ENCODE measurements at places on chromosomes 6 and 20. TPM values are rescaled to one million over a fixed set of nuclear protein-coding genes. Genes with fewer than 3 reads are reported as not detected.

DNA sequence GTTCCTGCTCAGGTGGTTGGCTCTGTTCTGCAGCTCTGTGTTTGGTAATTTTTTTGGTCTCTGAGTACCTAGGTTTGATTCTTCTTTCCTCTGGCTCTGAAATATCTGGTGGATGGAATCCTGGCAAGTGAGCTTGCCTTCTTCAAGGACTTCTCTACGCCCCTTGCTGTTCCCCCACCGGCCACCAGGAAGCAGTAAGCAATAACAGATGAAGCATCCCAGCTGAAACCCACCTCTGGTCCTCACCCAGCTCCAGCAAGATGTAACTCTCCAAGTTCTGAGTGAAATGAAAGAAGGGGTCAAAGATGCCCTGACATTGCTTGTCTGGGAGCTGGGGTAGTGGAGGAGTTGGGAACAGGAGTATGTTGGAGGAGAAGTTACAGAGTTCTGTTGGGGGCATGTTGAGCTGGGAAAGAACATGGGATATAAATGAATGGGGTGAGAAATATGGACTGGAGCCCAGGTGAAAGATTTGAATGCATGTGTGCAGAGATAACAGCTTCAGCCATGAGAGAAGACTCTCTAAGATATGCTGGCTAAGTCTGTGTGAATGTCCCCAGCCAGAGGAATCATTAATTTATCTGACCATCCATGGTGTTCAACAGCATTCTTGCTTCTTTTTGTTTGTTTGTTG is 51.3 kb upstream of the GLP1R start:
- DNase-seq, result peak; percentile 26
- peaks cover 15% of the 10 kb centered on the region for H3K4me1 ChIP-seq
- no peak overlapping the region for H3K4me3 ChIP-seq
- peaks cover 24% of the 10 kb centered on the region for H3K27me3 ChIP-seq

GRCh38 chr6:30691208-30691847 is 544 bp upstream of the NRM start:
- H3K27me3 ChIP-seq, result no peaks in the 10 kb centered on the region
- DNase-seq, result no peak
- peaks cover 50% of the 10 kb centered on the region for H3K4me1 ChIP-seq
- H3K36me3 ChIP-seq, result no peaks in the 10 kb centered on the region

- no peak overlapping the region for H3K4me3 ChIP-seq
- H3K27me3 ChIP-seq, result no peaks in the 10 kb centered on the region
Measured at GRCh38 chr20:49597825-49598395, 30.0 kb upstream of the PTGIS start.

DNA sequence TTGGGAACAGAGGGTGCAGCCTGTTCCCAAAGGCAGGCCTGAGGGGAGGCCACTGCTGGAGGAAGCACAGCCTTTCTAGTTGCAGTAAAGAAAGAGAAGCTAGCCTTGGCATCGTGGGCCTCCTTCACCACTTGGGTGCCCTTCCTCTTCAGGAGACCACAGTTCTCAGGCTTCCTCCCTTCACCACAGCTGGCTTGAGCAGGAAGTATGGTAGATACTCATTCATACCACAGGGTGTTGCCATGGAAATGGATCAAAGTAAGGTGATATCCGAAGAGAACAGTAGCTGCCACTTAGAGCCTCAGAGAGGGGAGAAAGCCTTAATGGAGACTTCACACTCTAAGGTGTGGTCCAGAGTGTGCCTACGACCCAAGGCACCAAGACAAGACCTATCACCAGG is 120.4 kb upstream of the RIPOR2 start:
- H3K36me3 ChIP-seq, result no peaks in the 10 kb centered on the region
- H3K27ac ChIP-seq, result no peak overlapping the region
- H3K27me3 ChIP-seq, result no peaks in the 10 kb centered on the region
- H3K4me1 ChIP-seq, result peaks cover 2% of the 10 kb centered on the region

DNA sequence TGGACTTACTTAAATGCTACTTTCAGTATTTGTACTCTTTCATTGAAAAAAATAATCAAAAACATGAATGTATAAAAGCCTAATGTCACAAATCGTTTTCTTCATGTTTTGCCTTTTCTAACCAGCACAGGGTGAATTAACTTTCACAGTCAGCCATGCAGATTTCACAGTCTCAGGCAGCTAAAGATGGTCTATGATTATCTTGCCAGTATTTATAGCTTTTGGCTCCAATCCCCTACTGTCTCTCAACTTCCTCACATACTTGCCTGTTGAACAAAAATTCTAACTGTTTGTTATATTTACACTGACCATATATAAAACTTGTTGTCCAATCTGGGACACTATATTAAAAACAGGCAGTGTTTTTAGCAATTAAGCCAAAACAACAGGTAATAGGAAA is 358.2 kb downstream of the ARHGAP18 start:
- no peak for DNase-seq
- H3K4me1 ChIP-seq, result peaks cover 75% of the 10 kb centered on the region
- H3K36me3 ChIP-seq, result peaks cover 26% of the 10 kb centered on the region
- no peaks in the 10 kb centered on the region for H3K27me3 ChIP-seq
- H3K27ac ChIP-seq, result peak overlapping the region; percentile 65

GRCh38 chr6:5416250-5416649 is 154.9 kb downstream of the FARS2 start:
- H3K27me3 ChIP-seq, result no peaks in the 10 kb centered on the region
- no peak overlapping the region for H3K4me3 ChIP-seq
- H3K36me3 ChIP-seq, result no peaks in the 10 kb centered on the region
- DNase-seq, result no peak
- no peak overlapping the region for H3K27ac ChIP-seq

DNA sequence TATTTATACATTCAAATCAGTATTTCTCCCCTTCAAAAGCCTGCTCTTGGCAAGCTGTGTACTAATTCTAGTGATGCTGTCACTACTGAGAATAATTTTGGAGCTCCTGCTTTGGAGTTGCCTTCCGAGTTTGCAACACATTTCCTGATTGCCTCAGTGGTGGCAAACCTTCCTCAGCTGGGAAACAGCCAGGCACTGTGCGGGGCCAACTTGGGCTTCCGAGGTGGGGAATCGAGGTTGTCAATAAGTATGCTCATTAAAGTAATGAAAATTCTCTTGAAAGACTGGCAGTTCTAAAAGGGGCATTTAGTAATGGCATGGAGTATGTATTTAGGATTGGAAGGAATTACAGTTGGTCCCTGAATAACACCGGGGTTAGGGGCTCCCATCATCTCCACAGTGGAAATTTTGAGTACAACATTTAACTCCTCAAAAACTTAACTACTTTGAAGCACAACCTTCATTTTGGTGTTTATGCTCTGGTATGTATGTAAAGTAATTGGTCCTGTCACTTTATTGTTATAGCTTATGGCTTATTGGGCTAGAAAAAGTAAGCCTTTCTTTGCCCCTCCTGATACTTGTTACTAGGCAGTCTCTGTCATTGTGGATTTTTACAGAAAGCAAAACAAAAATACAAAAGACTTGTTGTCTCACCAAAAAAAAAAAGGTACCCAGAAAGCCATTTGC is 2.7 kb downstream of the PAQR8 start:
- DNase-seq, result no peak
- no peak overlapping the region for H3K27ac ChIP-seq
- peaks cover 24% of the 10 kb centered on the region for H3K4me1 ChIP-seq
- H3K27me3 ChIP-seq, result no peaks in the 10 kb centered on the region
- H3K36me3 ChIP-seq, result peaks cover 3% of the 10 kb centered on the region

DNA sequence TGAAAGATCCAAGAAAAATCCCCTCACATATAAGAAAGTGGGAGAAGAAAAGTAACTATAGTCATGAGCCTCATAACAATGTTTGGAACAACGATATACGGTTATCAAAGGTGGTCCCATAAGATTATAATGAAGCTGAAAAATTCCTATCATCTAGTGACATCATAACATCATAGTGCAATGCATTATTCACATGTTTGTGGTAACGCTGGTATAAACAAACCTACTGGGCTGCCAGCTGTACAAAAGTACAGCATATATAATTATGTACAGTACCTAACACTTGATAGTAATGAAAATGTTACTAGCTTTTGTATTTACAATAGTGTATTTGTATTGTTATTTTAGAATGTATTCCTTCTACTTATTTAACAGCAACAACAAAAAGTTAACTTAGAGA is 240.7 kb downstream of the RNGTT start:
- H3K4me3 ChIP-seq, result no peak overlapping the region
- no peak overlapping the region for H3K27ac ChIP-seq
- no peaks in the 10 kb centered on the region for H3K4me1 ChIP-seq
- H3K27me3 ChIP-seq, result no peaks in the 10 kb centered on the region
- no peak for DNase-seq

DNA sequence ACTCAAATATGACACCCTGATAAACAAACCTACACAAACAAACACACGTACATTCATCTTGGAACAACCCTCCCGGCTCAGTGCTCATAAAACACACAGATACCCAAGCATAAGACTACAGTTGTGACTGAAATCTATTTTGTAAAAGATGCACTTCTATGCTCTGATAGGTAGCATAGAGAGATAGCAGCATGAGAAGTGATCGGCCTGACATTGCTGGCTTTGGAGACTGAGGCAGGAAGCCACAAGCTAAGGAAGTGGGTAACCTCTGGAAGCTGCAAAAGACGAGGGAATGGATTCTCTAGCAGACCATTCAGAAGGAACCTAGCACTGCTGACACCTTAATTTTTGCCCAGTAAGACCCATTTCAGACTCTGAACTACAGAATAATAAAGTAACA is 1.6 kb upstream of the RNF39 start:
- no peak overlapping the region for H3K4me3 ChIP-seq
- no peak overlapping the region for H3K27ac ChIP-seq
- H3K4me1 ChIP-seq, result peaks cover 19% of the 10 kb centered on the region
- peaks cover 80% of the 10 kb centered on the region for H3K27me3 ChIP-seq
- H3K36me3 ChIP-seq, result no peaks in the 10 kb centered on the region
- DNase-seq, result no peak

Gene JAG1
- total RNA-seq, result 20.5 TPM

Gene POM121L2
- not detected for total RNA-seq

Gene DEF6
- 1.0 TPM for total RNA-seq

Gene DEFB129
- not detected for total RNA-seq

Measured in left ventricle myocardium inferior (tissue), 1 donor.